ENCODE measurements at places on chromosomes 13 and 19.

DNA sequence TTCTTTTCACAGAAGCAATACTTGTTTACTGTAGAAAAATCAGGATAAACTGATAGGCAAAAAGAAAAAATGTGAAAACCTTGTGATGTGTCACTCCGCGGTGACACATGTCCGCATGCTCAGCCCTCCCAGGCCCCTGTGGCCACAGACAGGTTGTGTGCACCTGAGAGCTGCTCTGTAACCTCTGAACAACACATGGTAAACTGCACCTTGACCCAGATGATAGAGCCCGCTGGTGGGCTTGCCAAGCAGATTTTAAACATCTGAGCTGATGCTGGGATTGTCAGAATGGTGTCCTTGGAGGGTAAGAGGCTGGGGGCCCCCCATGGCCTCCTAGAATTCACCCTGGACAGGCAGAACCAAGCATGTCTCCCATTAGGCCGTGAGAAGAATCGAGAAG lies 33.8 kb downstream of the DHRS12 start:
- no peak for DNase-seq

- peak; percentile 63 for DNase-seq
These were observed 8.6 kb downstream of the ISOC2 start for GRCh38 chr19:55452749-55453346.

GRCh38 chr13:49711218-49711863 lies 20.1 kb upstream of the EBPL start:
- no peak for DNase-seq

DNA sequence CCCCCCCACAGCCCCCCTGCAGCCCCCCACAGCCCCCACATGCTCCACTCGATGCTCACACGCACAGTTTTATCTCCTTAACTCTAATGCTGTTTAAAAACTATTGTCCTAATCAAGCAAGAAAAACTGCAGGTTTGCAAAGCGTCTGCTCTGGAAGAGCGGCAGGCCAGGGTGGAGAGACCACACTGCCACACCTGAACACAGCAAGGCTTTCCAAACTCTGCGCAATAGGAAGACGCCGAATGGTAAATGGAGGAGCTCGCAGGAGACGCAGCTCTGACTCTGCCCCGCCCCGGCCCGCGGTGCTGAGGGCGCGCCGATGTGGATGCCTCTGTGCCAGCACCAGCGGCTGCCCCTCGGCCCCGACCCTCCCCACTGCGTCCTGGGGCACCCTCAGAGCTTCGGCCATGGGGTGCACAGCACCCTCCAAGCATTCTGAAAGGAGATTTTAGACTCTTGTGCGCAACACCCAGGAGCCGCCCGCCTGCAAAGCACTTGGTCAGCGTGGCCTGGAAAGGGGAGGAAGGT lies 32.4 kb downstream of the RASA3 start:
- no peak for DNase-seq

DNA sequence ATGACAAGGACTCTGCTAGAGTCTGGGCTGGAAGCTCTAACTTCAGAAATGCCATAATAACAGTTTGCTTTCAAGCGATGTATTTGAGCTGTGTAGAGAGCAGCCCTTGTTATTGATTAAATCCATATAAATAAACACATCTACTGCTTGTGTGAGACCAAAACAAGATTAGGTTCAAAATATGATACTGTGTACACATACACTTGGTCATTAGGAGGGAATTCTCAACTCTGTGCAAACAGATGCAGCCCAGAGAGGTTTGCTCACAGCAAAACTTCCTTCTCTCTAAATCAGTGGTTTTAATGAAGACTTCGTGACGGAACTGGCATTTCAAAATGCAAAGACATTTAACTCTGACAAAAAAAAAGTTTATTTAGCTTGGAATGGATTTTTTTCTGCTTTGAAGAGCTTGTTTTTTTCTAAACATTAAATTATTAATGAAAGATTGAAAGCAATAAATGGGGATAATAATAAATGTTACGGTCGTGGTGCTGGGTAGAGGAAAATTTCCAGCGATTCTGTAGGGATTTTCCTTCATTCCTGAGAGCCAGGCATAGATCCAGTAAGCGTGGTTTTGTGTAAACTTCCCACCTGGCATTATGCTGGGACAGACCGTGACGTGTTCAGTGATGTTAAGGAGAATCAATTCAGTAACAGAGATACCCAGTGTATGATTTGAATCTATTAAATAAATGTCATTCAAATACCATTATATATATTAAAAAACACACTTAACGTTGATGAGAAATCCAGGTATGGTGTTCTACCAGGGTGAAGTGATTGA lies 213.7 kb downstream of the TEX29 start:
- no peak for DNase-seq

GRCh38 chr19:22257381-22257780 lies 28.9 kb upstream of the ZNF729 start:
- DNase-seq = no peak

DNA sequence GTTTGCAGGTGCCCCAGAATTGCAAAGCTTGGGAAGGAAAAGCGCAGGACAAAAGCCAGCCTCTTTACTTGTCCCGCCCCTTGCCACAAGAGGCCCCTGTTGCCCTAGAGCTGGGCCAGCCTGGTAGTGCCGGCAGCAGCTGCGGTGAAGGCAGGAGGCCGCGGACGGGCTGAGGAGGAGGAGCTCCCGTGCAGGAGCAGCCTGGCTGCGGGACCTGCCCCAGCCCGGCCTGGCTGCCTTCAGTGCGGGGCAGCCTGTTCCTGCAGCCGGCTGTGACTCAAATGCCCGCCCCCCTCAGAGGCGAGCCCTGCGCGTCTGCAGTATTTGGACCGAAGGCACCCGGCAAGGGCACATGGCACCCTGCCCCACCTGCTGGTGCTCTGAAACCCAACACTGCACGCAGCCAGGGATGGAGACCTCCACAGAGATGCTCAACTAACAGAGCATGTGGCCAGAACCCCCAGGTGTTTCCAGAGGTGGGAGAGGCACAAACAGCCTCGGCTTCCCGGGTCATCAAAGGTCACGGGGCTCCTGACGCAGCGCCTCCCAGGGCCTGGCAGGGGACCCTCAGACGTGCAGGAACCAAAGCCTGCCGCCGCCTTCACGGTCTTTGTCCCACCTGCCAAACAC lies 29.7 kb downstream of the NAXD start:
- peak; percentile 51 for DNase-seq

- DNase-seq = no peak
These were observed 2.4 kb downstream of the LENG9 start for GRCh38 chr19:54461210-54461609.

- no peak for DNase-seq
These were observed 204.3 kb downstream of the SLITRK1 start for GRCh38 chr13:83677985-83678384.

GRCh38 chr13:100588331-100589177 lies at the start of gene GGACT:
Gene GGACT, minus strand, starts transcription at chr13:100588789. Its CDS starts 56,198 bp downstream, at chr13:100532591.
- DNase-seq = peak; percentile 90

DNA sequence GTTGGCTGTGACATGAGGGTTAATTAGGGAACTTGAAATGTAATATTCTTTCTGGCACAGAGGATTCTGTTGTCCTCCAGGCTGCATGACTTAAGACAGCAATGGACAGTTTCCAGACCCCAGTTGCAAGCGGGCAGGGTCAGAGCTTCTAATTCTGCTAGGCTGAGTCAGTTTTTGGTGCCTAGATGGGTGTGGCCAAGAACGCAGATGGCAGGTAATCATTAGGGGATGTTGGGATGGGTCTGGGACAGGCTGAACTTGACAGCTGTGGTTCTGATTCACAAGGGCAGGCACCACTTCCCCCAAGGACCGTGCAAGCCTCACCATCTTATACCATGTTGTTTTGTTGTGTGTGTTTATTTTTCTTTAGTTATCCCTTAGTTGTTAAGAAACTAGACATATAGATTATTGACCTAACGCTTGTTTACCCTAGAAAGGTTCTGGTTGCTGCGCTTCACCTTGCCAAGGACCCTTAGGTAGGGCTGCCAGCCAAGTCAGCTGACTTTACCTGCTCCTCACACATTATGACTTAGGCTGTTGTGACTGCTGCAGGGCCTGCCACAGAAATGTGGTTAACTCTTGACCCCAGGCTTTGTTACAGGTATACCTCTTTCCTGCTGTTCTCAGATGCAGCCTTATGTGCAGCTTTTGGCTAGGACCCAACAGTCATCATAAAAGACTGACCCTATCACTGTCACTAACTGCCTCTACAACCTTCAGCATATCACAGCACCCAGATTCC lies 117.7 kb upstream of the KLF12 start:
- no peak for DNase-seq

DNA sequence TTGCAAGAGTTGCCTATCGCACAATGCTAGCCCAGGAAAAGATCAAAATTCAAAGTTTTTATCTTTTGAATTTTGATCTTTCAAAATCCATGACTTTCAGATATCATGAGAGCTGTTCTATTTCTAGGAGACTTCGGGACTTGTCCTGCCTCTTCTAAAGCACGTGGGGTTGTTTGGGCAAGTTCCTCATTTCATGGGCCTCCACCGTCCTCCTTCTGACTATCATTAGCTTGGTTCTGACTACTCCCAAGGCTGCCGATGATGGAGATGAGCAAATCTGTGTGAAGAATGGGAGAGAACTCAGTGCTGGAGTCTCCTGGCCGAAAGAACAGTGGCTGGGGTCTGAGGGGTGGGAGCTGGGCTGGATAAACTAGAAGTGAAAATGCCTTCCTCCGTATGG lies 86.5 kb downstream of the COL4A1 start:
- no peak for DNase-seq

DNA sequence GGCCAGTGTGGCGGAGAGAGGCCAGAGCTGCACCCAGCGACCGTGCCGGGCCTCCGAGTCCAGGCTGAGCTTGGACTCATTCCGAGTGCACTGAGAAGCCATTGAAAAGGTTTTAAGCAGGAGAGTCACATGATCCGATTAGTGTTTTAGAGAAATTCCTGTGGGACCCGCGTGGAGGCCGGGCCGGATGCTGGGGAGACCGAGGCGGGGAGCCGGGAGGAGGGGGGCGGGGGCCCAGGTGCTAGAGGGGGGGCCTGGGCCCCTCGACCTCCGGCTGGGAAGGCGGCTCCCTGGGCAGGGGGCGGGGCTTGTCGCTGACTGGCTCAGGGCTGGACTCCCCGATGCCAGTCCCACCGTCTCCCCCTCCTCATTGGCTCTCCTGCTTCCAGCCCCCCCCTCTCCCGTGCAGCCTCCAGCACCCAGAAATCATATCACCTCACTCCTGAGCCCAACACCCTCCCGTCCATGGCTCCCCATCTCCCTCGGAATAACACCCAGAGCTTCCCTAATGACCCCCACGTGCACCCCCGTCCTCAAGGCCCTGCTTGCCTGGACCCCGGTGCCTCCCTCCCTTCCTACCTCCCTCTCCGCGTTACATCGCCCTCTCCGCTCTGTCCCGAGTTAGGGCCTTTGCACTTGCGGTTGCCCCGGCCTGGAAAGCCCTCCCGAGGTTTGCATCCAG lies 5.2 kb upstream of the ZNF579 start:
- DNase-seq = peak; percentile 73

DNA sequence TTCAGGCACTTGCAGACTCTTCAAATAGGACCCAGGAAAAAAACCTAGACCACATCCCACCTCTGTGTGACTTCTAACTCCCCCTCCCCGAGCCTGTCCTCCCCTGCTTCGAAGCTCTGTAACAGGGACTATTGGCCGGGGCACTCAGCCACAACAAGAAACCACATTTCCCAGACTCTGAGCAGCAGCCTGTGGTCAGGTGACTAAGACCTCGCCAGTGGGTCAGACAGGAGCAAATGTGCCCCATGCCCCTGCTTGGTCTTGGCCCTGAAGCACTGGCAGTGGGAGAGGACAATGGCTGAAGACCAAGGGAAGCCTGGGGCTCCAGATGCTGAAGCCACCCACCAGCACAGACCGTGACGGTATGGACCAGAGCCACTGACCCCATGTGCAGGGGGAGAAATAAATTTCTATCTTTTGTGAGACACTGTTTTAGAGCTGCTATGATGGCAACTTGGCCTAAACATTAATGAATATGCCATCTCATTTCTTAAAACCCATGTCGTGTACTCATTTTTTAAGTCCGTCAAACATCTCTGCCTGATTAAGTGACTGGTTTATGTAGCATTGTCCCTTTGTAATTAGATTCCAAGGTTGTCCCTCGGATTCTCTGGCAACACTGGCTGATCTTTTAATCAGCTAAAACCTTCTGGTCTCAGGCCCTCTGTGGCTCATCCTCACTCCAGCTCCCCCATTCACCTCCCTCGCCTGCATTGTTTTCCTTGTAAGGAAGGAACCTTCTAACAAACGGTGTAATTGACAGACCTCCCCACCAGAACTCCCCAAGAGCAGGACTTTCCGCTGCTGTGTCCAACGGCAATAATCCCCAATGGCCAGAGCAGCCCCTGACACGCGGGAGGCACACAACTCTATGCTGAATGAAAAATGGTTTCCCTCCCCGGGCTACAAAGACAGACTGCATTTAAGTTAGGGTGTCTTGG lies 98.4 kb downstream of the STK24 start:
- peak; percentile 54 for DNase-seq

DNA sequence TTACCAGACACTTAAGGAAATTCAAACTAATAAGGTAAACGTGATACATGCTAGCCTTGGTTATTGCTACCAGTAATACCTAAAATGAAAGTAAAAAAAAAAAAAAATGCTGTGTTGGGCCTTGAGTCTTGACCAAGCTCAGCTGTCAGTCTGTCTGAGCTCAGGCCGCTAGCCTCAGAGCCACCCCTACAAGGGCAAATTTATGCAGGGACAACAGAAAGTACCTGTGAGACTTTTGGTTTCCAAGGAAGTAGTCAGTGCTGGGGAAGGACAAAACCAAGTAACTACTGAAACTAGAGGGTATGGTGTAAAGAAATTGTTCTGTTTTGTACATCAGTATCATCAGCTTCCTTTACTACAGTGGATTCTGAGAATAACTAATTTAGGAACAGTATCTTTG lies 134.3 kb upstream of the SLITRK5 start:
- no peak for DNase-seq

DNA sequence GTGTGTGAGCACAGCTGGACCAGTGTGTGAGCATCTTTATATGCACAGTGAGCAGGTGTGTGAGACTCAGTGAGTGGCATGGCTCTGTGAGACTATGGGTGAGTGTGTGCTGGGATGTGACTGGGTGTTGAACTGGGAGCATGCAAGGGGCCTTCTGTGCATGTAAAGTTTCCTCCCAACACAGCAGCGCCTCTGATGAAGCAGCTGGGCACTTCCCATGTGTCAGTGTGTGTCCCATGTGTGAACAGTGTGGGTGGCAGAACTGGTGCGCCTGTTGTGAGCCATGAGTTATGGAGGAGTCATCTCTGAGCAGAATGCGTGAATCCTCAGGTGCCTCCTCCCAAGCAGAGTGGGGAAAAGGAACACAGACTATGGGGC lies 24.1 kb downstream of the LGALS16 start:
- peak; percentile 73 for DNase-seq

GRCh38 chr13:32086366-32086765 lies 54.8 kb downstream of the FRY start:
- no peak for DNase-seq

Data from stimulated activated CD4-positive, alpha-beta T cell treated with anti-CD3 and anti-CD28 coated beads, Interleukin-15, amount 100 ng/mL, for 24 hours (primary cell).